ENCODE measurements at places on chromosomes 4 and X.

DNA sequence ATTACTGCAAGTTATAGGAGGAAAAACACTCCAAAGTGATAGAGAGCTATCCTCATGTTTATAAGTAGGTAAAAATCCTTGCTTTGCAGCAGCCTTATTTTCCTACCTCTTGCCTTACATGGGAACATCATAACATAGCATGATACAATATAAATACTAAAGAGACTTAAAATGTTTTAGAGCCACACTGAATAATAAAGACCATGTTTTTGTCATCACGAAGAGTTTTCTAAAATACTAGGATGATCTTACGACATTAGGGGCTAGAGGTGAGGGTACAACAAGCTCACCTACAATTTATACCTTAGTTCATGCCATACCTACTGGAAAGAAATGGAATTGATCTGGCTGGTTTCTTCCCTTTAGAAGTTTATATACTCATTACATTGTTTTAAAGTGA is 184.8 kb downstream of the FBXW7 start:
- no peak for DNase-seq

GRCh38 chr4:76626686-76627465 is 191.8 kb downstream of the SHROOM3 start:
- no peak for DNase-seq

DNA sequence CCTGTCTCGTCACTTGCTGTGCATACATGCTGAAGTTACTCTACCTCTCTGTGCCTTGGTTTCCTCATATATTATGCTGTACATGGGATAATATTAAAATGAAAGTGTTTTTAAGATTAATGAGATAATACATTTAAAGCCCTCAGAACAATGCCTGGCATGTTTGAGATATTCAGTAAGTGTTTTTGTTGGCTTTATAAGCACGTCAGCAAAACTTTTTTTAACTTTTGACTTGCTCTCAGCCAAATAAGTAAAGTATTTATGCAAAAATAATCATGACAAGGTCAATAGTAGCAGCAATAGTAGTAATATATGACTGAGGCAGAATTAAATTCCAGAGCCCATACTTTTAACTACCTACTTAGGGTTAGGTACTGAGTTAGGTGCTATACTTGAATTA is 29.2 kb downstream of the LIMCH1 start:
- DNase-seq, result no peak

GRCh38 chrX:67563469-67564448 is 19.9 kb downstream of the AR start:
- no peak for DNase-seq

GRCh38 chr4:113884655-113885054 is 94.8 kb downstream of the ARSJ start:
- DNase-seq, result no peak

GRCh38 chr4:26729027-26729426 is 131.6 kb upstream of the STIM2 start:
- no peak for DNase-seq

GRCh38 chr4:7647186-7647585 is 212.5 kb upstream of the PSAPL1 start:
- DNase-seq, result no peak

DNA sequence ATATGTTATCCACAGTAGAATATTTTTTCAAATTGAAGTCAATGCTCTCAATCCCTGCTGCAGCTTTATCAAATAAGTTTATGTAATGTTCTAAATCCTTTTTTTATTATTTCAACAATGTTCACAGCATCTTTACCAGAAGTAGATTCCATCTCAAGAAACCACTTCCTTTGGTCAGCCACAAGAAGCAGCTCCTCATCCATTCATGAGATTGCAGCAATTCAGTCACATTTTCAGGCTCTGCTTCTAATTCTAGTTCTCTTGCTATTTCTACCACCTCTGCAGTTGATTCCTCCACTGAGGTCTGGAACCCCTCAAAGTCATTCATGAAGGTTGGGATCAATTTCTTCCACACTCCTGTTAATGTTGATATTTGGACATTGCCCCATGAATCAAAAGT is 2301.3 kb upstream of the TENM3 start:
- no peak for DNase-seq

DNA sequence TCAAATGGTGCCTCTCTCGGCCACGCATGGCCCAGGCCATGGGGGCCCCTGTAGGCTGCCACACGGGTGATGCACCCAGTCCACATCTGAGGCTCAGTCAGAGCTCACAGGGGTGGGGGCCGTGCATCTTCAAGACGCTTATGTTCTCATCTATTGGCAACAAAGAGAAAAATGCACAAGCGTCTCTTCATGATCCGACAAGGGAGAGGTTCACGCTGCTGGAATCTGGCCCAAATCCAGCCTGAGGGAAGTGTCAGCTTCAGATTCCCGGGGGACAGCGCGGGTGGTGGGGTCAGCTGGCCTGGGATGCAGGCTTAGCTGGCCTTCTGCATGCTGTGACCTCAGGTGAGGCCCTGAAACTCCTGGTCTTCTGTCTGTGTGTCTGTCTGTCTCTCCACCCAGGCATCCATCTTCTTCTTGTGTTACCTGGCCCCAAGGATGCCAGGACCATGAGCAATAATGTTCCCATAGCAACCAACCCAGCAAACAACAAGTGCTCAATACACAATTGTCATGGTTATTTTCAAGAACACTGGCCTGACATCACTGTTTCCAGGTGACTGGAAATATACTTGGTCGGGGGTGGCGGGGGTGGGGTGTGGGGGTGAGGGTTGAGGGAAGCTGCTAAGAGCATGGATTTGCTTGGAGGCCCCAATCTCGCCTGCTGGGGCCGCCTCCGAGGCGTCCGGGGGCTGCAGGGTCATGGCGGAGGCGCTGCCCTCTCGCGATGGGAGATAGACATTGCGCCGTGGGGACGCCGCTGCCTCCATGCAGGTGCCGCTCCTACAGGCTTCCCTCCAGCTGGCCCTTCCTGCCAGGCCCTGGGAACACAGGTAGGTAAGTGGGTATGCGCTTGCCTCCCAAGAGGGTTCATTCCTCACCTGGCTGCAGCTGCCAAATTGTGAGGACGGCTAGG is 48.3 kb downstream of the ABLIM2 start:
- no peak for DNase-seq

DNA sequence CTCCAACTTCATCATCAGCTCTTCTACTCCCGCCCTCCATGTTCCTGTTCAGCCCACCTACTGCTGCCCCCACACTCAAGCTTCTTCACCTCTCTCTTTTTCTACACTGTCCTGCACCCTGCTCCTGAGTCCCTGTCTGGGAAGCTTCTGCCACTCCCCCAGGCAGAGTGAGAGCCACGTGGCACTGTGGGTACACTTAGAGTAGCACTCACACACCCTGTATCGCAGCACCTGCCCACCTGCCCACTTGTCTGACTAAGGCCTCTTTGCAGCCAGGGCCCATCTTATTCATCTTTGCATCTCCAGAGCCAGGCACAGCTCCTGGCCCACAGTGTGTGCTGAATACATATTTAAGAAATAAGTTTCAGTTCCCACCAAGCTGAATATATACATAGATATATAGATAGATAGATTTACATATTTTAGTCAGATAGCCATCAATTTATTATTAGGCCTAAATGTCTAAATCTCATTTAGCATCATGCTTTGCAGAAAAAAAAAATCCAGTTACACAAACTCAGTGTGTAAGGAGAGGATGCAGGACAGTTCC is 24.9 kb downstream of the CCDC149 start:
- no peak for DNase-seq

GRCh38 chrX:18151649-18152048 is 69.0 kb downstream of the BEND2 start:
- DNase-seq, result no peak

- no peak for DNase-seq
Measured at GRCh38 chr4:26020083-26020668, 106.2 kb downstream of the SMIM20 start.

GRCh38 chrX:48919947-48920717 is 1.3 kb upstream of the PIM2 start:
- no peak for DNase-seq

DNA sequence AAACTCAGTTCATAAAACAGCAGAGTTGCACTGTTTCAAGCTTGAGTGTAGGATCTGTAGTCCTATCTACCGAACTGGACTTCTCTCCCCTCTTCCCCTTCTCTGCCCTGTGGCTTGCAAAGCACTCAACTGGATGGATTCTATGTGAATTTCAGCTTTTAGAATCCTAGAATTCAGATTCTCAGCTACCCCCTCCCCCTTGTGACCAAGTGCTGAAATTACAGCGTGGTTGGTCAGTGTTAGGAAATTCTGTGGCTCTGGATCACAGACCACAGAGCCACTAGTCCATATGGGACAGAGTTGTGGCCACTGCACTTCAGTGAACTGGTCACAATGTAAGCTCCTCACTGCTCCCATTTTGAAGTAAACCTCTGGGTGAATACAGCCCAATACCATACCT is 64.6 kb upstream of the TRPC5 start:
- no peak for DNase-seq

- DNase-seq, result no peak
Measured at GRCh38 chrX:11409957-11410356, 116.7 kb downstream of the AMELX start.

GRCh38 chr4:37188100-37188499 is 56.4 kb upstream of the NWD2 start:
- DNase-seq, result no peak

DNA sequence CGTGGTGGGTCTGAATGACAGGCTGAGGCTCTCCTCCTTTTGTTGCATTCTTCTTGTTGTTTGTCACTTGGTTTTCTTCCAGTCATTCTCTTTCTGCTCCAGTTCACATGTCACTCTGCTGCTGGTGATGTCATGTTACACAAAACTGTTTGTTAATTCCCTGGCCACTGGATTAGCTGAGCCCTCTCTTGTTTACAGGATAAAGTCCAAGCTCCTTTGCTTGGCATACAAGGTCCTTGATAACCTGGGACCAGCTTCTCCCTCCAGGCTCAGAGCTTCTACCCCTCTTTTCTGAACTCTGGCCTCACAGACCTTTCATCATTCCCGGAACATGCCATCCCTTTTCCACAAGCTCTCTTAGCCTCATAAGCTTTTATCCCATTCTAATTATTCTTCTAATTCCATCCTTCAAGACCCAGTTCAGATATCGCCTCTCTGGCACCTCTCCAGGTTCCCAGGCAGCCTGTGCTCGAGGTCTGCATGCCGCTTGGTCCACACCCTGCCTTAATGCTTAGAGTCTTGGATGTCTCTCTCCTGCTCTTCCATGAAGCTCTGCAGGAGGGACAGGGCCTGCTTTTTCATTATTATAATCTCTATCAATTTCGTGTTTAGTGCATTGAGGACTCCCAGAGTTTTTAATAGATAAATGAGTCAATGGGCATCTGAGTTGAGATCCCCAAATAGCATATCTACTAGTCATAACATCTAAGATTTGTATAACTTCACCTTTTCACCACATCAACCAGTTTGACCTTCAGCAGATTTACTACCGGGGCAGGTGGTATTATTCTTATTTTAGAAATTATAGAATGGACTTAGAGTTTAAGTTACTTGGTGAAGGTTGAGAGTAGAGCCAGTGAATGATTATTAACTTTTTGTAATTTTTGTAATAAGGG is 98.7 kb downstream of the TMEM131L start:
- DNase-seq, result no peak

DNA sequence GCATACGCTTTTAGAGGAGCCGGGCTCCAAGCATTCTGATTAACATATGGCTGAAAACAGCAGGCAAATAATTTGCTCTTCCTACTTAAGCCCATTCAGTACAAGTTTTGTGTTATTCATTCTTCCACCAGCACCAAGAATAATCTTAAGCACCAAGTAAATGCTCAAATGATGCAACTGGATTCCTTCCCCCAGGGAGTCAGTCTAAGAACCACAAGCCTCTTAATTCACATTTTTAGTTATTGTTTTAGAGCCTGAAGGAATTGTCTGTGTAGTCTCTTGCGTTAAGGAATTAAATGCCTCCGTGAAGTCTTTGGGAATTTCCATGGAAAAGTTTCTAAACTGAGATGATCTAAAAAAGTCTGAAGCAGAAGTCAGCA is 61.5 kb upstream of the MAGEB2 start:
- DNase-seq, result no peak

- DNase-seq, result no peak
Measured at GRCh38 chrX:32116047-32116446, 1044.2 kb upstream of the FTHL17 start.

DNA sequence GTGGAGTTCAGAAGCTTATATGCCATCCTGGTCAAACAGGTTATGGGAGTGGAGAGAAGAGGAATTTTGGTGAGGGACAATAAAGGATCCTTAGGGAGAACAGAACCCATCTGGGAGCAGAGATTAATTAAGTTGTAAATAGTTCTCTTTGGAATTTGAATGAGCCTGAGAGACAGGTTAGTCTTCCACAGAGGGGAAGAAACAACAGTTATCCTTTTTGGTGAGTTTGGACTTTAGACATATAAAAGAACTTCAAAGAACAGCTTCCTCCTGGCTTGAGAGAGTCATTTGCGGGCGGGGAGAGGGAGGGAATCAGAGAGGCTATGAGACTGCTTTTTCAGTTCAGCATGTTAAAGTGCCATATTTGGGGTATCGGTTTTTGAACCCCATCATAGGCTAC is 793.3 kb upstream of the MAGEB2 start:
- DNase-seq, result no peak

- DNase-seq, result no peak
Measured at GRCh38 chr4:9808077-9808476, 26.6 kb downstream of the DRD5 start.

DNA sequence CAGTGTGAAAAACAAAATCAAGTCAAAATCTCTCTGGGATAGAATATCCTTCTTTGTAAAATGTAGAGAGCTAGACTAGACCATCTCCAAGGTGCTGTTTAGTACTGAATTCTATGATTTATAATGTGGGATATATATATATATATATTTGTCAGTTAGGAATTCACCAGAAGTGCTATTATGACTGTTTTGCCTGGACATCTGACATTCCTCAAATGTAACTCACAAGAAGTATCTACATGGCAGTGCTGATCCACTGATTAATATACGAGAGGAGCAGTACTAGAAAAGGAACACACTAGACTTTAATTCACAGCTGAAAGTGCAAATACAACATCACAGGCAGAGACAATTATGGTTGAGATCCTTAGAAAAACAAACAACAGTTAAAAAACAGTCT is 208.9 kb downstream of the GBA3 start:
- no peak for DNase-seq

DNA sequence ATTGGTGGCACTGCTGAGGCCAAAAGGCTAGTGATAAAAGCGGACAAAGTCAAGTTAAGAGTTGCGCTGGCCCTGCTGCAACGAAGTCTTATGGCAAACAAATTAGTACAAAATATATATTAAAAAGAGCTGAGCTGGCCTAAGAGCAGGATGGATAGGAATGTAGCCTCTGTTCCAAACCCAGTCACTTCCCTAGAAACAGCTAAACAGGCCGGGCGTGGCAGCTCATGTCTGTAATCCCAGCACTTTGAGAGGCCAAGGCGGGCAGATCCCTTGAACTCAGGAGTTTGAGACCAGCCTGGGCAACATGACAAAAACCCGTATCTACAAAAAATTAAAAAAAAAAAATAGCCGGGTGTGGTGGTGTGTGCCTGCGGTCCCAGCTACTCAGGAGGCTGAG is 32.4 kb upstream of the UGDH start:
- DNase-seq, result no peak

DNA sequence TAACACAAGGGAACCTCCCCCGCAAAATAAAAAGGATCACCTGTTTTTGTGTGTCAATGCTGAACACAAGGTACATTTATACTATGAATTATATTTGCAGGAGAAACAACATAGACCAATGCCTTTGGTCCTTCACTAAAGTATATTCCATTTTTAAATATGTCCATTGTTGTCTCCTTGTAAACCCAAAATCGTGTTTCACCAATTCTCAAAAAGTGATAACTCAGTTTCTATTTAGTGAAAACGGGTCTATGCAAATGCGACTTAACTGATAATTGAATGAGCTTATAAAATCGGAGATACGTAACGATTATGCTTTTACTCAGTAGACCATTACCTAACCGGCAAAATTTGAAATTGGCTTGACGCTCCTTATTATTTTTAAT is 2.1 kb downstream of the BRWD3 start:
- DNase-seq, result no peak
